Activated T-helper 2 cell treated with anti-CD3 and anti-CD28 coated beads, Interferon-gamma antibody, Interleukin-2, Interleukin-4, amounts not matched to agents 10 μg/mL and 5 μg/mL and 100 μg/mL, durations not matched to agents 14 hours and 24 hours and 36 hours (primary cell): ENCODE measurements at places on chromosomes 6 and 20. TPM values are rescaled to one million over a fixed set of nuclear protein-coding genes. Genes with fewer than 3 reads are reported as not detected.

Gene HDAC2
- 115 and 125 TPM in 2 replicates for total RNA-seq

Gene TMEM170B
- 0.62 and 0.78 TPM in 2 replicates for total RNA-seq

Gene MICA
- total RNA-seq: 5.6 and 6.0 TPM in 2 replicates

GRCh38 chr20:41587523-41587922, 30.7 kb downstream of the CHD6 start:
- DNase-seq: no peak

- DNase-seq: peak; percentile 41
These were observed 37.2 kb downstream of the SCML4 start for GRCh38 chr6:107786709-107787588.

DNA sequence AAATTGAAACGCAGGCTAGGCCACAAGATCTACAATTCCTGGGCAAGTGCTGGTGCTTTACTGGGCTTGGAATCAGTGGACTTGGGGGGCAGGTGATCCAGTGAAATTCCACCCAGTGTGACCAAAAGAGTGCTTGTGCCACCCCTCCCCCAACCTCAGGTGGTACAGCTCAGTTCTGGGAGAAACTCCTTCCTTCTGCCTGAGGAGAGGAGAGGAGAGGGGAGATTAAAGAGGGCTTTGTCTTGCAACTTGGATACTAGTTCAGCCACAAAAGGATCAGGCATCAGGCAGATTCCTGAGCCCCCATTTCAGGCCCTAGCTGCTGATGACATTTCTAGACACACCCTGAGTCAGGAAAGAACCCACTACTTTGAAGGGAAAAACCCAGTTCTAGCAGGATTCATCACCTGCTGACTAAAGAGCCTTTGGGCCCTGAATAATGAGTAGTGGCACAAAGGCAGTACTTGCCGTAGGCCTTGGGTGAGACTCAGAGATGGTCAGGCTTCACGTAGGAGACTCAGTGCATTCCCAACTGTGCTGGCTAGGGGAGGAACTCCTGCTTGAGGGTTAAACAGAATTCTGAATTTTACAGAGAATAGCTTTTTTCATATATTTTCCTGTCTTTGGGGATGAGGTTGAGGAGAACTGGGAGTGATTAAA, 446.7 kb downstream of the BMP2 start:
- no peak for DNase-seq
